ENCODE measurements at places on chromosomes 5 and 9.

DNA sequence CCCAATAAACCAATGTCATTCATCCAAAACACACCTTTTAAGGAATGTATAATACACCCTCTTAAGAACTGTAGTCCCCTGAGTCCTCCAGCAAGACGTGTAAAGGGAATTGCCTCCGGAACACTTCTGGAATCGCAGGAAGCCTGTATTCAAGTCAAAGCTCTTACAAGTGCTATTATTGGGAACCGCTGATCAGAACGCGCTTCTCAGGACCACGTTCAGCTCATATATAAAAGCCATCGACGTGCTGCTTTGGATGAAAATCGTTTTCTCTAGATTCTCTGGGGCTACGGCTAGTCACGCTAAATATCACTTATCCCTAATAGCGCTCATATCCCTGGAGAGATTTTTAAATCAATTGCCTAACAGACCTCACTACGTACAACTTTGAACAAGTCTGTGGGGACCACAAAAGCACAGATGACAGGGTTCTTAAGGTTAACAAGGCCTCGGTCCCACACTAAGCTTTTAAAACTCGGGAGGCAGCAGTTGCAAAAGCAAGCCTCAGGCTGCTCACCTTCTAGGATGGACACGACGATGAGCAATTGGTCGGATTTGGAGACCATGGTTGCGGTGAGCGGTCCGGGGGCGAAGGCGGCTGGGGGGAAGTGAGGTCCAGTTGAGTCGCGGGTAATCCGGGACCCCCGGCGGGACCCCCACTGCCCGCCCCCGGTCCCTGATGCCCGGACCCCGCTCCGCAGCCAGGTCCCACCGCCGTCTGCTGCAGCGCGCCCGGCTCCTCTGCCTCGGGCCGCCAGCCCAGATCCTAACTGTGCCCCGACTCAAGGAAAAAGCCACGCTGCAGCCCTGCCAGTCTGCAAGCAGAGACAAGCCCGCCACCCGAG is 548 bp downstream of the CEP120 start:
- peak; percentile 6 for DNase-seq

- DNase-seq, result no peak
These were observed 5.5 kb upstream of the FAM163B start for GRCh38 chr9:133614678-133615077.

DNA sequence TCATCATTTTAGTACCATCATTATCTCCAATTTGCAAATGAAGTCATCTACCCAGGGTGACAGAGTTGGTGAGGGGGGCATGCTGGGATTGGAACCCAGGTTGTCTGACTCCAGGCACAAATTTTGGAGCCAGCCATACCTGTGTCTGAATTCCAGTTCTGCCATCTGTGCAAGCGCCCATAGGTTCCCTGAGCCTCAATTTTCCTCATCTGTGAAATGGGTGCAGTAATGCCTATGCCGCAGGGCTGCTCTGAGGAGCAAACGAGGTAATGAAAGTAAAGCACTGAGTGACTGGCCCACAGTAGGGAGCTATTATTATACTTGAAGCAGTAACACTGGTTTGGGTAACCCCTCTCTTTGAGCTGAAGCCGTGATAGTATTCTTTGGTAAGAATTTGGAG is 49.6 kb downstream of the SH3PXD2B start:
- no peak for DNase-seq

DNA sequence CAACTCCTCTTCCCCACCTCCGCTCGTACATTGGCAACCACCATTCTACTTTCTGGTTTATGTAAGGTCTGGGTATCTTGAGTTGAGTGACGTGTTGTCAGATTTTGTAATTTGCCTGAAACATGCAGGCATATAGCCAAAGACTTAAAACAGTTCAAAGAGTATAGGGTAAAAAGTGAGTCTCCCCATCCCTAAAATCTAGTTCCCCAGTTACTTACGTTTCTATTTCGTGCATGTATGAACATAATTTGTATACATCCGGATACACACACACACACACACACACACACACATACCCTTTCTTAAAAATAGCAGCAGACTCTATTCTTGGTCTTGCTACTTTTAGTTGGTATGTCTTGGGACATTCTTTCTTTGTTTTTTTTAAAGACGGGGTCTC is 915 bp downstream of the HSDL2 start:
- DNase-seq, result peak; percentile 42

GRCh38 chr5:162299793-162300192 is 232.2 kb downstream of the GABRG2 start:
- no peak for DNase-seq

GRCh38 chr5:177065491-177065890 is 21.2 kb upstream of the FGFR4 start:
- no peak for DNase-seq

DNA sequence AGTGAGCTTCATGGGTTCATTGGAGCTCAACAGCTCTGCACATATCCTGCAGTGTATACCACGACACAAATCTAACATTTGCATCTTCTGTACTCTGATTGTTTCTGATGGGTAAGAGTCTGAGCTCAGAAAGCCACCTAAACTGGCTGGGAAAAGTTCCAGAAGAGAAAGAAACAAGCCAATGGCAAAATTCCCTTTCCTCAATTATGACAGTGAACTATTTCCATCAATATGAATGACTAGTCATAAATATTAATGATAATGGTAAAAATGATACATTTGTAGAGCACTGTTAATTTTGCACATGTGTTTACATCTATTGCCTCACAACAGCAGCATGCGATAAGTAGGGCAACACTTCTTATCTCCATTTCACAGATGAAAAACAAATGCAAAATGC is 1101.6 kb upstream of the DMAC1 start:
- no peak for DNase-seq

GRCh38 chr5:96835791-96836191 is 28.0 kb upstream of the ERAP1 start:
- DNase-seq, result no peak

DNA sequence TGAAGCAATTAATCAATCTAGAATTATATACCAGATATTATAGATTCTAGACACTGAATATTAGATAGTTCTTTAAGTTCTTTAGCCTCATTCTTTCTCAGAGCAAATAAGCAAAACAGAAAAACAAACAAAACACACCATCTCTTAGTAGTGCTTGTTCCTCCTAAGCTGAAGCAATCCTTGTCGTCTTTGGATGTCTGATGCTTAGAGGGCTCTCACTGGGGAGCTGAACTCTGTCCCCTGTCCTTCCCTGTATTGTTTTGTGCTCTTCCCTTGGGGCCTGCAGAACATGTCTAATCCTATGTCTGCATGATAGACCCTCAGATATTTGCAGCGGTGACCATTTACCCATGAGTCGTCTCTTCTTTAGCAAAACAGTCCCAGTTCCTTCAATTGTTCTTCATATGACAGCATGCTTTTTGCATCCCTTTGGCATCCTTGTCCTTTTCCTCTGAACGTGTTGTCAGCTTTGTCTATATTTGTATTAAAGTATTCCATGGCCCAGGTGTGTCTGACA is 114.3 kb downstream of the ARHGEF28 start:
- no peak for DNase-seq

- no peak for DNase-seq
These were observed 558.5 kb upstream of the PTGER4 start for GRCh38 chr5:40121236-40121635.

DNA sequence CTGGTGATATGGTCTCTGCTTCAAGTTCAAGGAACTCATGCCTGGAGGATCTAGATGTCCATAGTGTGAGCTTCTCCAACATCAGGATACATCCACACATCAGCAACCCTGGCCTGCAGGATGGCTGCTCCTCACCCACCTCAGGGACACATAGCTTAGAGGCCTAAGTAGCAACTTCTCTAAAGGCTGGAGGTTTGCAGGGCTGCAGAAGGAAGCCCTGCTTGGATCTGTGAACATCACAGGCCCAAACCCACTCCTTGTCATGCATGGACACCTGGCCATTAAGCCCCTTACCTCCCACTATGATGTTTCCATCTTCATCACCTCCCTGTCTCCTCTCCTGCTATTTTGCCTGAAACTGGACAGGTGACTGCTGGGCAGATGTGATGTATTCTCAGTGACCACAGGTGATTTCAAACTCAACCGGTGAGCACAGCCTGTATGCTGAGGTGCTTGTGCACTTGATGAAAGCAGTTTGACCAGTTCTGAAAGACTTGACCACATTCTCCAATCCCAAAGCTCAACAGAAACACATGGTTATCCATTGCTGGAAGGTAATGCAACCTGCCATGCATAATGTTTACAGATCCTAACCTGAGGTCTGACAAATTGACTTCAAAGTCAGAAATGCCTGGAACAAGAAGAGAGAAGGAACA is 205.2 kb downstream of the FSTL4 start:
- DNase-seq, result no peak

- peak; percentile 3 for DNase-seq
These were observed 495.7 kb upstream of the CYLC2 start for GRCh38 chr9:102499468-102499867.

GRCh38 chr9:14278291-14278721 is 35.6 kb downstream of the NFIB start:
- DNase-seq, result peak; percentile 5

DNA sequence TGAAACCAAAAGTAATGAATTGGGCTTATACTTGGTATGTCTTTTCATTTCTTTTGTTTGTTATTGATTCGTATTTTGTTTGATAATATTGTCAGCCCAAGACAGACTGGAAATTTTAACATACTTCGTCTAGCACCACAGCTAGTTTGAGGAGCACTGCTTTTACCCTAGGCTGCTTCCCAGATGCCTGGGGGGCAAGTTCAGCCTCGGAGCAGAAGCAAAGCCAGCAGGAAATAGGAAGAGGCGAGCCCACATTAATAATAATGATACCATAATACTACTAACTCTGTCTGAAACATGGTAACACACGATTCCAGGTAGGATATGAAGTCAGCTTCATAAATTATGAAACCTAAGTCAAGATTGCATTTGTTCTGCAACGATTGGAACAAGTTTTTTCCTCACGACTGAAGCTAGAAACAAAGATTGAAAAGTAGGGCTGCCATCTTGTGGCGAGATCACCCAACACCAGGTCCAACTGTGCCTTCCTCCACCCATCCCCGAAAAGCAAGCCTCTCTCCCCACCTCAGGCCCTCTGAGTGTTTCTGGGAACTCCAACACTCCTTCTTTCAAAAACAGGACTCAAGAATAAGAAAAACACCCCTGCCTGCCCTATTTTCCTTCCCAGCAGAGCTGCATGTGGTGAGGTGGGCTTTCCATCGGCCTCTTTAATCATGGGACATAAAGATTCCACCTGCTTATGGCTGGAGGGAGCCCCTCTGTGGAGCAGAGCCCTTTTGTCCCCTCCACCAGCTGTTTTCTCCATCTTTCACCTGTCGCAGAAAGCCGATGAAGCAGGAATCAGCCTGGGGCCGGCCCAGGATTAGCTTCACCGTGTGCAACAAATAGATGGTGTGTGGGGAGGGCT is 236.4 kb downstream of the CAAP1 start:
- DNase-seq, result peak; percentile 2

- no peak for DNase-seq
These were observed 53.0 kb downstream of the DROSHA start for GRCh38 chr5:31478901-31479300.

- DNase-seq, result no peak
These were observed 8.5 kb downstream of the ELOVL7 start for GRCh38 chr5:60835554-60835953.

GRCh38 chr5:157284458-157285212 is 18.7 kb downstream of the CYFIP2 start:
- no peak for DNase-seq

- DNase-seq, result no peak
These were observed 317.3 kb downstream of the TAF11L14 start for GRCh38 chr5:17951392-17952169.

- DNase-seq, result no peak
These were observed at the start of gene DOK3 for GRCh38 chr5:177509381-177509951. TSS of gene DOK3 (minus strand) at chr5:177509826. CDS start at chr5:177509540, 286 bp downstream.

Data from HepG2 (cell line).